ENCODE measurements at places on chromosomes 12 and 14.
A peak's percentile ranks its signal among the peaks of the same experiment; 100 is the strongest.

- peak; percentile 17 for DNase-seq
These were observed 272.6 kb downstream of the CCER1 start for GRCh38 chr12:90682398-90682797.

- no peak for DNase-seq
These were observed 303.4 kb downstream of the SEC23A start for GRCh38 chr14:38799671-38800070.

DNA sequence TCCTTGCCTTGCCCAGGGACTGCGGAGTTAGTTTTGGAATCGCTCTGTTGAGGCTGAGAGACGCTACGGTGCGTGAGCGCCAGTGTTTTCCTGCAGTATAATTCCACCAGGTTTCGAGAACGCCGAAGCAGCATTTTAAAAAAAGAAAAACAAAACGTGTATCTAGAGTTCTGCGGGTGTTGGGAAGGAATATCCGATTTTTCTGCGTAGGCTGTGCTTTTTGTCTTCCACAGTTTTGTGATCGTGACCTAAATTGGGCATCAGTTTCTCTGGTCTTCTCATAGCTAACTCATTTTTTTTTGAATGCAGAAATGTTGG lies 778 bp downstream of the DNM1L start:
- DNase-seq: no peak

DNA sequence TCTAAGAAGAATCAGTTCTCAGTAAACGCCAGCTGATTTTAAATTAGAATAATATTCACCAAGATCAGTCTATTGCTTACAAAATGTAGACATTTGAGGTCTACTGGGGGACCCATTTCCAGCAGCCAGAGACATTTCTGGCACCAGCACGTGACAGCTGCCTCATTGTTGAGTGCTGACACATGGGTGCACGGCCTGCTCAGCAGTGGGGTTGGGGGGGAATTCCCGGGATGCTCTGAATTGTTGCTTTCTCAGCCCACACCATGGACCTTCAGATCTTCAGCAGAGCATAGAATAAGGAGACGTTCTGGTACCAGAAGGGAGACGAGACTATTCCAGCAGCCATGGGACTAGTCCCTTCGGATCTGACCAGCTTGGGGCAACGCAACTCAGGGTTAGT lies 18.3 kb downstream of the PLEKHG7 start:
- peak; percentile 33 for DNase-seq

DNA sequence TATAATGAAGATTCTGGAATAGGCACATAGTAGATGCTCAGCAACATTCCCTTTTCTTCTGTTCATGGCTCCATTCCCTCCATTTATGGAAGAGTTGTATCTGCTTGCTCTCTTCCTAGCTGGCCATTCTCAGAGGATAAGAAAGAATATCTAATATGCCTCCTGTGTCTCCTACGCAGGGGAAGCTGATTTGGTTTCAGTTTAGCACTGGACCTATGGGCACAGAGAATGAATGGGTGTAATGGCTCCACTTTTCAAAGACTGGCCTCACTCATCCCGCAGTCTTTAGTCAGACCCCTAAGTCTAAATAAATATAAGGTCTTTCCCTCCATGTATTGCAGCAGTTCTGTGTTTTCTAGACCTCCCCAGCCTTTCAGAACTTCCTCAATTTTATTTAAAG lies 2.0 kb downstream of the PKP2 start:
- no peak for DNase-seq

DNA sequence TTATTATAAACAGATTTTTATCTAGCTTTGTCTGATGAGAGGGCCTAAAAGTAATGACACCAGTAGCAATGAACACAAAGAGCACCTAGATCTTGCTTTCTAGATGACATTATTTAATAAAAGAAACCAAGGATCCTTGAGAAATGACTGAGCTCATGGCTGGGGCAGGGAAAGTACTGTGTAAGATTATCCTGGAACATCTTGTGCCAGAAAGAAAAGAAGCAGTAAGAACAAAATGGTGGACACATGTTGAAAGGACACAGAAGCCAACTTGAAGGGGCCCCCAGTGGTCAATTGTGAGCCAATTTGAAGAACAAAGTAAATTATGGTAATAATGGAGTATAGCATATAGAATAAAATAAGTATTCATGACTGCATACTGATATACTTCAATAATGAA lies 10.0 kb downstream of the IFNG-AS1 start:
- no peak for DNase-seq

GRCh38 chr12:76687981-76688380 lies 75.9 kb upstream of the ZDHHC17 start:
- DNase-seq: no peak

DNA sequence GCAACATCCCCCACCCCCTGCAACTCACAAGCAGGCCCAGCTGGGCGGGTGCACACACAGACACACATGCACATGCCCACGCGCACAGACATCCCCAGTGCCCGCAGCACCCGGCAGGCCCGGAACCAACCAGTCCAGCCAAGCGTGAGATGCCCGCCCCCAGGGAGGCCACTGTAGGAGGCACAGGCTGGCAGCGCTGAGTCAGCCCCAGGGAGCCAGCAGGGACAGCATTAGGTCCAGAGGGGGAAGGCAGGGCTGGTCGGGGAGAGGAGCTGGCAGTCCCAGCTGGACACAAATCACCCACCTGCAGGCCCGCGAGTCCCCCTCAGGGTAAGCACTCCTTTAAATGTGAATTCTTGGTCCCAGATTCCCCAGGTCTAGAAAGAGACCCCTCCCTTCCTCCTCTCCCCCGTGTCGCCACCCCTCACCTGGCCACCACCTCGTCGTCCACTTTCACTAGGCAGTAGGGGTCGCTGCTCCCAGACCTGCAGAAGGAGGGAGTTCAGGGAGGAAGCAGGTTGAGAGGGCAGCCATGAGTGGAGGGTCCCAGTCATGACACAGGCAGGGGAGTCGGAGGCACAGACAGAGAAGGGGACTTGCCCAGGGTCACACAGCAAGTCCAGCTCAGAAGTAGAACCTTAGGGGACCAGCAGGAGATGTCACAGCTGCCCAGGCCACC lies 5.0 kb downstream of the RASAL1 start:
- no peak for DNase-seq

DNA sequence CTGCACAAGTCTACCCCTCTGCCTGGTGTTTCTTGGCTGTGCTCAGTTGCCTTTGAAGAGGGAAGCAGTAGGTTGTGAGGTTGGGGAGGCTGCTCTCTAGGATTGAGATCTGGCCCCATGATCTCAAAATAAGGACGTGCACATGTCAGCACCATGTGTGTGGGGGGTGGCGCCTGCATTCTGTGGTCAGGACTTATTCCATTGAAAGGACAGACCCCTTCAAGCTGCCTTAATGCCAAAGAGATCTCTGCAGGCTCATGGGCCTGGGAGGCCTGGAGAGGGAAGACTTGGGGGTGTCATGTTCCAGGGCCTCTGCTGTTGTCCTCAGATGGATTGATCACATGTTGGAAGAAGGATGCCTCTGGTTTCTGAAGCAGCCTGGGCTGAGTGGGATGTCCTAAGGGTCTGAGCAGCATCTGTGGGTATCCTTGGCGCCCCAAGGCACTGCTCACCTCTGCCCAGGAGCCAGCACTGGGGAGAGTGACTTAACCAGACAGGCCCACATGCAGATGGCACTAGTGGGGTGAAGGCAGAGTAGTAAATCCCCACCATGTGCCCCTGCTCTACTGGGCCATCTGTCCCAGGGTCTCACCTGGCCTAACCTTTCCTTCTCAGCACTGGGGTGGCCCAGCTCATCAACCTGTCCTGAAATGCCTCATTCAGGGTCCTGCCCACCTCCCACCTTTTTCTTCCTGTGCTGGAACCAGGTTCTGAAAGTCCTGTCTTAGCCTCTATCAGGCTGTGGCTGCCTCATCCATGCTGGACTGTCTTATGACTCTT lies 118.9 kb downstream of the ADGRD1 start:
- DNase-seq: no peak

- DNase-seq: no peak
These were observed 365.5 kb upstream of the GARIN6 start for GRCh38 chr12:99282086-99282485.

- no peak for DNase-seq
These were observed 97.8 kb downstream of the SCARB1 start for GRCh38 chr12:124765581-124766489.

DNA sequence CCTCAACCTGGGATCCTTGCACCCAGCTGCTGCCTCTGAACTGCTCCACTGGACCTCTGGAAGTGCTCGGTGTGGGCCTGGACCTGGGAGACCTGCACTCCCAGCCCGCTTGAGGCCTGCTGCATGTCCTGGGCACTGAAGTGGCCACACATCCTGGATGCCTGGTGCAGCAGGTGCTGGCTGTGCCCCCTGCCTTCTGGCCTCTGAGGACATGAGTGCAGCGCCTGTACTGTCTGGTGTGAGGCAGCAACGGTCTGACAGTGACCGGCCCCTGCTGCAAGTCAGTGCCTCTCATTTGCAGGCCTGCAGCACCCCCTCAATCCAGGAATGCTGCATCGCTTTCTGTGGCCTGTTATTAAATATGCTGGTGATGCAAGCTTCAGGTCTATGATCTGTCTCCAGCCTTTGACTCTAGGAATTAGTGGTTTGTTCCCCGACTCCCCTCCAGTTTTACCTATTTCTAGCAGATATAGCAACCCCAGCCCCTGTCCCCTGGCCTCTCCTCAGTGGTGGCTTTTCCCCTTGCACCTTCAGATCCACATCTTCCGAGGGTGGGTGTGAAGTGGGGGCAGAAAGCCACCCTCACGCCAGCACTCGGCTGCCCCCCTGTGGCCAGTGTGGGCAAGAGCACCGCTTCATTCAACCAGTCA lies 3.6 kb downstream of the SMIM41 start:
- DNase-seq: peak; percentile 86

DNA sequence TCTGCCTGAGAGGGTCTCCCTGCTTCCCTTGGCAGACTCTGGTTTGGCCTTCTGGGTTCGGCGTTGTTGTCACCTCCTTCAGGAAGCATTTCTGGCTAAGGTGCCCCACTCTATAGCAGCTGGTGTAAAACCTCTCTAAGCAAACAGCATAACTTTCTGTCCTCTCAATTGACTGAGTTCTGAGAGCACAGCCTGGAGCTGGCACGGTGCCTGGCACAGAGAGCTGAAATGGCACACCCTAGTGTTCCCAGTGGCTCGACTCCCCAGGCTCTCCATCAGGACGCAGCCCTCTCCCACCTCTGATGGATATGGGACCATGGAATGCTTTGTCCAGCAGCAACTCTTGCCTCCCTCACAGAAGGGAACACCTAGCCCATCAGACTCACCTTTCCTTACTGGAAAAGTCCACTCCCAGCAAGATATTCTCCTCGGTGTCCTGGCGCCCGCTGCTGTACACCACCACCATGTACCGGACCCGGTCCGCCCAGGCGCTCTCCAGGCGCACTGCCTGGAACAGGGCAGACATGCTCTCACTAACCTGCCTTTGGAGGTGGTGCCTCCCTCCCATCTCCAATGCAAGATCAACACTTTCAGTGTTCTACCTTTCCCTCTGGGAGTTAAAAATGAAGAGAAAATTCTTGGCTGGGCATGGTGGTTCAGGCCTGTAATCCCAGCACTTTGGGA lies 40.6 kb downstream of the SSH1 start:
- no peak for DNase-seq

DNA sequence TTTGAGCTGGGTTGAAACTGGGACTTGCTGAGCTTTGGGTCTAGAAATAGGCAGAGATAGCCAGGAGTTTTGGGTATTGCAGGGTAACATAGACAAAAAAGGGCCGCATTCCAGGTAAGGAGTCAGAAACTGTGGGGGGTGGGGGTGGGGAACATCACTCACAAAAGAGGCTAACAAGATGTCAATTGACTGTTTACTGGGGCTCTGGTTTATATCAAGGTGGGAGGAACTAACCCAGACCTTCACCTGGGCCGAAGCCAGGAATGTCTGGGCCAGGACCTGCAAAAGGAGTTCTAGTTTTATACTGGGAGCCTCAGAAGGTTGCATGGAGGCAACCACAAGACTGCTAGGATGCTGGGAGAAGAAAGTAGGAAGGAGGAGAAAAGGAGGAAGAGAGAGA lies 154.4 kb downstream of the EMP1 start:
- no peak for DNase-seq

GRCh38 chr12:132489078-132489601 lies 811 bp upstream of the FBRSL1 start:
- DNase-seq: no peak

- peak; percentile 89 for DNase-seq
These were observed 96.2 kb downstream of the FIGNL2 start for GRCh38 chr12:51752234-51752889.

GRCh38 chr14:106586098-106586704 lies 1059.8 kb downstream of the TMEM121 start:
- no peak for DNase-seq

DNA sequence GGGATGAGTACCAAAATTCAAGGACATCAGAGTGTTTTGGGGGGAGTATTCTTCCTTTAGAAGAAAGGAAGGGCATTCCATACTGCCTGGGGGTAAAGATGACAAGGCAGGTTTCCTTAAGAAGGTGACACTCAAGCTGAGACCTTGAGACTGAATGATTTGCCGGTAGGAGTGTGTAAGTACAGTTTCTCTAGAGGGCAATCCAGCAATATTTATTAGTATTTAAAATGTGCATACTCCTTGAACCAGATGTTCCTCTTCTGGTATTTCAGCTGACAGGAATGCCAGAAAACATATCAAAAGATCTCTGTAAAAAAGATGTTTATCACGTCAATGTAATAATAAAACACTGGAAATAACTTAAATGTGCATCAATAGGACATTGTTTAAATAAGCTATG lies 106.4 kb upstream of the TMCC3 start:
- DNase-seq: no peak

DNA sequence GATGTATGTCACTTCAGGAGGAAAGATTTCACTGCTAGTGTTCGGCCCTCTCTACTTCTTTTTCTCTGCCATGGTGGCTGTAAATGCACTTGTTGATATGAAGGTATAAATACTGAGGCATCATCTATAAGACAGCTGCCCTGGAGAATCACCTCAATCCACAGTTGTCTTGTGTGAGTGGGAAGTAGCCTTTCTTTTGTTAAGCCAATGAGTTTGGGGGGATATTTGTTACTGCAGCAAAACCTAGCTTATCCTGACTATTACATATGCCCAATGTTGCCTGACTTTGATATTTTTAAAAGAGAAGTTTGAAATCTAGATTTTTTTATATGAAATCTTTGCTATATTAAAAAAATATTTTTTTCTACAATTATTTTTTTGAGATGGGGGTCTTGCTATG lies 3.3 kb upstream of the JDP2 start:
- no peak for DNase-seq

DNA sequence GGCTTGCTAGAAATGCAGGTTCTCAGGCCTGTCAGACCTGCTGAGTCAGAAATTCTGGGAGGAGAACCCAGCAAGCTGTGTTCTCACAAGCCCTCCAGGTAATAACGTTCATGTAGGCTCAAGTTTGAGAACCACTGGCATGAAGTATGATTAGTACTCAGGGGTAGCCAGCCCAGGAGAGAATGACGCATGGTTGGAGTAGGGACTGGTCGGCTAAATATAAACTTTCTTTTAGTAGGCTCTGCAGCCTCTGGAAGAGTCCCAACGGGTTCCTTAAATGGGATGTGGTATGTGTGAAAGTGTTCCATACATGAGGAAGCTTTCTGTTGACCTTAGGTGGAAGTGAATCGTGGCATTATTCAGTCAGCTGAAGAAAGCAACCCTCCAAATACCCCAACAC lies 209.3 kb downstream of the SLC41A2 start:
- peak; percentile 64 for DNase-seq
